ENCODE measurements at places on chromosomes 3 and 15.

- DNase-seq = no peak
These were observed 102.1 kb downstream of the DIPK2A start for GRCh38 chr3:144073698-144074097.

GRCh38 chr15:55389264-55389607, 18.9 kb downstream of the CCPG1 start:
- DNase-seq = no peak

- no peak for DNase-seq
These were observed 1134.1 kb downstream of the EPHA3 start for GRCh38 chr3:90241481-90241880.

DNA sequence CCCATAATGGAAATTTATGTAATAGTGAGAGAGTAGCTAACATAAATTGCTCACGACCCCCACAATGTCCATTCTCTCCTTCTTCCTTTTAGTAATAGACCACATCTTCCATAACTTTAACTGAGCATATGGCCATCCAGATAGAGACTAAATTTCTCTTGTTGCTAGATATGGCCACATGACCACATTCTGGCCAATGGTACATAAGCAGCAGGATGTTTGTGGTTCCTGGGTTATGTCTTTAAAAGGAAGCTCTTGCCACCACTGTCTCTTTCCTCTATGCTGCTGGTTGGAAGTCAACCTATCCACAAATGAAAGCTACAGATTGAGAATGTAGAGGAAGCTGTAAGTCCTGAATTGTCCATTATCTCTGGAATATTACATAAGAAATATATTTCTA, 59.7 kb upstream of the NPHP3 start:
- DNase-seq = no peak

DNA sequence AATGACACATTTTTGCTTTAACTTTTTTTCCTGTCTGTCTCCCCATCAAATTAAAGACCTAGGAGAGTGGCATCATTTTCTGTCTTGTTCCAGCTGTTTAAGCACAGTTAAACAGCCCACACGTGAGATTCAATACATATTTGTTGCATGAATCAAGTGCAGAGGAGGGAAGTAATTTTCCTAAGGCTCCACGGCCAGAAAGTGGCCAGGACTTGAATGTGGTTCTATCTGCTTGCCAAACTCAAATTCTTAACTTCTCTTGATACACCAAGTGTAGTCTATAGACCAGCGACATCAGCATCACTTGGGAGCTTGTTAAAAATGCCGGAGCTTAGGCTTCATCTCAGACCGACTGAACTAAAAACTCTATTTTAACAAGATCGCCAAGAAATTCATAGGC, 724.8 kb upstream of the CFAP20DC start:
- no peak for DNase-seq

GRCh38 chr3:106032479-106032878, 163.7 kb upstream of the CBLB start:
- no peak for DNase-seq

- DNase-seq = no peak
These were observed 26.6 kb downstream of the GP9 start for GRCh38 chr3:129087138-129087702.

- DNase-seq = no peak
These were observed 14.5 kb upstream of the CAPN3 start for GRCh38 chr15:42344763-42345162.

GRCh38 chr15:93294066-93294465, 205.1 kb upstream of the RGMA start:
- DNase-seq = no peak

GRCh38 chr3:194168994-194169393, 33.0 kb downstream of the HES1 start:
- DNase-seq = no peak

DNA sequence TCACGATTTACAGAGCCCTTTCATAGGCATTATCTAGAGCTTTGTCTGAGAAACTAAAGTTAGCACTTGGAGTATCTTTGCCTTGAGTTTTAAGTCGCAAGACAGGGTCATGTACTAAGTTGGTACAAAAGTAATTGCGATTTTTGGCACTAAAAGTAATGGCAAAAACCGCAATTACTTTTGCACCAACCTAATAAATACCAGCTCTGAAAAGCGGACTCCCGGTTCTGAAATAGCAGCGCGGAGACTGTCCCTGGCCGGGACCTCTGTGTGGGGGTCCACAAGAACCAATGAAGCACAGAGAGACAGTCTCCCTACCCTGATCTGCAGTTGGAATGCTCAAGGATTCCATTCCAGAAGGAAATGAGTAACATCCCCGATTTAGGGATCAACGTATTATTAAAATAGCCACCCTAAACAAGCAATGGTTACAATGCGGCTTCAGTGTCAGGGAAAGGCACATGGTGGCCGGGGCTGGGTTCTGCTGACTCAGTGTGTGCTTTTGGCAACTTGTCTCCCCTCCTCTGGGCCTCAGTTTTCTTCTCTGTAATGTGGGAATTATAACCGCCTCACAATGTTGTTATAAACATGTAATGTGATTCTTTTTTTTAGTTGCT, 150.3 kb upstream of the MCTP2 start:
- no peak for DNase-seq

DNA sequence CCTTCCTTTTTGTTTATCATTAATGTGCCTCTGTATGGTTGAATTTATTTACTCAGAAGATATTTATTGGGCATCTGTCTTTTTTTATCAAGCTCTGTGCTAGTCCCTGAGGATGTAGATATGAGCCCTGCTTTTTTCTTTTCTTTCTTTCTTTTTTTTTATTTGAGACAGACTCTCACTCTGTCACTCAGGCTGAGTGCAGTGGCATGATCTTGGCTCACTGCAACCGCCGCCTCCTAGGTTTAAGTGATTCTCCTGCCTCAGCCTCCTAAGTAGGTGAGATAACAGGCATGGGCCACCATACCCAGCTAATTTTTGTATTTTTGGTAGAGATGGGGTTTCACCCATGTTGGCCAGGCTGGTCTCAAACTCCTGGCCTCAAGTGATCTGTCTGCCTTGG, 58.5 kb downstream of the MBNL1 start:
- no peak for DNase-seq

- no peak for DNase-seq
These were observed 20.3 kb upstream of the ABTB1 start for GRCh38 chr3:127652246-127652995.

GRCh38 chr3:187689984-187690383, 12.4 kb downstream of the RTP2 start:
- no peak for DNase-seq

DNA sequence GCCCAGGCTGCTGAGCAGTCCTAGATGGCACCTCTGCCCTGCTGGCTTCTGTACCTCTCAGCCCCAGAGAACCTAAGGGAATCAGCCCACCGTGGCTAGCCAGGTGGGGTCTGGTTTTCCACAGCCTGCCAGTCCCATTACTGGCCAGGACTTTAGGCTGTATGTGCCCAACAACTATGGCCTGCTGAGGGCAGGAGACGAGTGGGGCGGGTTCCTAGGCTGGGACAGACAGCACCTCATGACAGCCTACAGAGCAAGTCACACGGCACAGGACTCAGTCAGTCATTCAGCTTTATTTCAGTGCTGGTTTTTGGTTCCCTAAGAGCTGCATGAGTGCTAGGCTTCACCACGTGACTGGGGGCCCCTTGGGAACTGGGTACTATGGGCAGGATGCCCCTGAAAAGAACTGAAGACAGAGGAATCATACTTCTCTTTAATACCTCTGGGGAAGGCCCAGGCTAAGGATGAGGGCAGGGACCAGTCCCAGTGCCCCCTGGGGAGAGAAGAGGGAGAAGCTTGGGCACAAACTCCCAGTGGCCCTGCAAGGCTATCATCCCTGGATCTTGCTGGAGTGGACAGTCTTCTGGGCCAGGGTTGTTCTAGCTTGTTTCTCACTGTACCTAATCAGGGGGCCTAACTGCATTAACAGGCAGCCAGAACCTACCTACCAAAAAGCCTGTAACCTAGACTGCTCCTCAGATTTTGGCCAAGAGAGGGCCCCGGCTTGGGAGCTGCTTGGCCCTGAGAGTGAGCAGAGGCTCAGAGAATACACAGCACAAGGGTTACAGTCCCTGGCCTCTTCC, 14.8 kb downstream of the CLK3 start:
- no peak for DNase-seq

DNA sequence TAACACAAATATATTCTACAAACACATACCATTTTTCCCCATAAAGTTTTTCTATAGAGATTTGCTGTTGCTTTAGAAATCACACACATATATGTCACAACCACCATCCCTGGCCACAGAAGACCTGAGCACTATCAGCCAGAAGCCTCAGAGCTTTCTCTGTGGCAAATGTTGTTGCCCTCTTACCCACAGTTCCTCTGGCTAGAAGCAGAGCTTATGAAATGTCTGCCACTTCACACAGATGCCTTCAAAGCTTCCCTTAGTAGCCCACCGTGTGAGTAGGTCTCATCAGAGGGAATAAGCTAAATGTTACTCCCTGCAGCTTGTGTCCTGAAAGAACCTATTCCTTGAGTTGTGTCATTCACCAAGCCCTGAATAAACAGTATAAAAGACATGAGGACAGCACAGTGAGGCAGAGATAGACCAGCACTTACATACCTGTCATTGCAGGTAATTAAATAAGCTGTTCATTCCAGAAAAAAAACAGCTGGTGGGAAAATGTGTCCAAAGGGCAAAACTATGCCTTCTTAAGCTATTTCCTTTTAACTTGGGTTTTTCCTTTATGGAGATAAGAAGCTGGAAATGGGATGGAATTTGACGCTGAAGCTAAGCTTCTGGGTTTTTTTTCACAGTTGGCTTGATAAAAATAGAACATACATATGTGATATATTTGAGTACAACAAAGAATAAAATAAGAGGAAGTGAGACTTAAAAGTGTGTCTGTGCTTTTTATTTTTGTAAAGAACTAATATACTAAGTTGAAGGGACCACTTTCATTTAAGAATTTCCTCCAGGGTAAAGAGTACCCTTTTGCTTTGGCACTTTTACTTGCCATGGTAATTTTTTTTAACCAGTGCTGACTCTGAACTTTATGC, 391.4 kb downstream of the KCNH8 start:
- DNase-seq = no peak

DNA sequence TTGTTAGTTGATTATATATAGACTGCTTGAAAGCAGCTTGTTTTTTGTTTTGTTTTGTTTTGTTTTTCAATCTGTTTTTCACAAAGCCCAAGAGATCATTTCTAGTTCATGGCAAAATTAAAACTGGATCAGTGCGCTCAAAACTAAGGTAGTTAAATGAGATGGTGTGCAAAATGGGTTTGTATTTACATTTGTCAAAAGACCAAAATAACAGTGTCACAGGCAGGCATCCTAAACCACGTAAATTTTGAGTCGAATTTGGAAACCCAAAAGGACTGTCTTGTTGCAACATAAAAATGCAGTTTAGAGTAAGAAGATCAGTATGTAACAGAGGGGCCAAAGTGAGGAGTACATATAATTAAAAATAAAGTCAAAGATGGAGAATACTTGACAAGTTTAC, 2.4 kb downstream of the DMXL2 start:
- no peak for DNase-seq

- no peak for DNase-seq
These were observed 5.6 kb downstream of the ZBTB38 start for GRCh38 chr3:141373768-141374526.

DNA sequence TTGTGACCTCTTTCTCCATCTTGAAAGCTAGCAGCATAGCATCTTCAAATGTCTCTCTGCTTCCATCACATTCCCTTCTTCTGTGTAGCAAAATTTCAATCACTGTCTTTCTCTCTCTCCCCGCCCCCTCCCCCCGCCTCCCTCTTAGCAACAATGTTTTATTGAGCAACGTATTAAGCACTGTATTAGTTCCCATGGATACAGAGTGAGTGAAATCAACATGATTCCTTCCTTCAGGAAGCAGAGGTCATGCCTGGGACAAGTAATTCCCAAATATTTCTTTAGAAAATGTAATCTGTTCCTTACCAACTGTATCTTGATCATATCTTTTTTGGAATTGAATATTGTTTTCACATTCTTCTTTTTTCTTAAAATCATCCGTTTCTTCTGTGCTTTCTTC, 373.7 kb upstream of the NECTIN3 start:
- DNase-seq = no peak

DNA sequence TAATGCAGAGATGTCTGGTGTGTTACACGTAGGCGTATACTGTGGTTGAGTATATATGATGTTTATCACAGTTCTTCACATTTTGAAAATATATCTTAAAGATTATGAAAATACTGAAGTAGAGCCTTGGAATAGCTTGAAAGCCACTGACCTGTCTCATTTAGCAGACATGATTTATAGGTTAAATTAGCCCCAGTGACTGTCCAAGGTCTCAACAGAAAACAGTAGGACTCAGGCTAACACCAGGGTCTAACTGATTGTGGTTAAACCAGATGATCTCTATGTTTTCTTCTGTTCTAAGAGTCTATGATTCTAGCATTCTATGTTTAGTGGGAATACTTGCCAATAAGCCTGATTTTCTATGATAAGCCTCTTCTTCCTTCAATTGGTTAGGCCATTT, 166.4 kb upstream of the NR2E3 start:
- no peak for DNase-seq

DNA sequence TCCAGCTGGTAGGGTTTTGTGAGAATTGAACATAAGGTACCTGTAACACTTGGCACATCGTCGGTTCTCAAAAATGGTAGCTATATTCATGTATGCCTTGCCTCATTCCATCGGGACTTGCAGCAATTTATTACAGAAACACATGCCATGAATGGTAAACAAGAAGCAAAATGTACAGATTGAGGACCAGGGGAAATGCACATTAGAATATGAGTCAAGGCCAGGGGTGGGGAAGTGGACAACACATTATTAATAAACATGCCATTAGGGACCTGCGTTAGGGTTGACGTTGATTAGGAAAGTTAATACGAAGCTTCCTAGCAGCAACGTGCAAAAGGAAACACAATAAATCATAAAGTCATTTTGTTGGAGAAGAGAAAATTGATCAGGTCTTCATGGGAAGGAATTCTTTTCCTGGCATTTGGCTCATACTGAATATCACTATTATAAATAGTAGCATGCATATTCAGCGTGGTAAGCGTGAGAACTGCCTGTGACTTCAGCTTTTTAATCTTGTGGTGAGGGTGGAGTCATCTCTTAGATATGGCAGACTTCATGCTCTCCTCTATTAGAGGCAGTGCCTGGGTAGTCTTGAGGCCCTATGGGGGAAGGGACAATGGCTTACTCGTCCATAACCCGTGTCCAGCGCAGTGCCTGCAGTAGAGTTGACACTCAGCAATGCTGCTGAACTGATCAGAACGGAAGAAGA, 184.9 kb downstream of the SV2B start:
- DNase-seq = no peak

DNA sequence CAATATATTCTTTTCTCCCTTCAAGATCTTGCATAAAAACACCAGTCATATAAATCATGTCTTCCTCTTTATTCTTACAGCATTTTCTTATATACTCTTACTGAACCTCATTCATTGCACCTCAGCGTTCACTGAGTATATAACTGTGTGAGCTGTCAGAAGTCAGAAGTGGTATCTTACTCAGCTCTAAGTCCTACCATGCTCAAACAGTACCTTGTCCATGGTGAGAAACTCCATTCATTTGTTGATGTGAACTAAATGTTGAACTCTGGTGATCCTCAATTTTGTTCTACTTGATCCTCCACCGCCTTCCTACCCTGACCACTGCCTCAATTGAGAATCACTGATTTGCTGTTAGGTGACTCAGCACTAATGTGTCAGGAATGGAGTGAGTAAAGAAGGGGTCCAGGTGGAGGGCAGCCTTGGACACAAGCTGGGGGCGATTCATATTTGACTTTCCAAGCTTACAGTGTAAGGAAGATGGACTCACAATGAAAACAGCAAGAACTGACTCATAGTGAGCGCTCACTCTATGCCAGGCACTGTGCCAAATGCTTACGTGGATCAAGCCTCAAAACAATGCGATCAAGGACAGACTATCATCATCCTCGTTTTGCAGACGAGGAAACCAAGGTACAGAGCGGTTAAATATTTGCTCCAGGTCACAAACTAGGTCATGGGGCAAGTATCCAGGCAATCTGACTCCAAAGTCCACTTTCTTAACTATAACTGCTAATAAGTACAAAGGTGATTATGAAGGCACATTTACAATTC, 13.5 kb upstream of the ZFYVE19 start:
- DNase-seq = no peak
